ENCODE measurements at places on chromosomes 4 and X. TPM values are rescaled to one million over a fixed set of nuclear protein-coding genes. Genes with fewer than 3 reads are reported as not detected.
A peak's percentile ranks its signal among the peaks of the same experiment; 100 is the strongest.

CHRDL1 gene
- polyA plus RNA-seq: 0.06 TPM

DNA sequence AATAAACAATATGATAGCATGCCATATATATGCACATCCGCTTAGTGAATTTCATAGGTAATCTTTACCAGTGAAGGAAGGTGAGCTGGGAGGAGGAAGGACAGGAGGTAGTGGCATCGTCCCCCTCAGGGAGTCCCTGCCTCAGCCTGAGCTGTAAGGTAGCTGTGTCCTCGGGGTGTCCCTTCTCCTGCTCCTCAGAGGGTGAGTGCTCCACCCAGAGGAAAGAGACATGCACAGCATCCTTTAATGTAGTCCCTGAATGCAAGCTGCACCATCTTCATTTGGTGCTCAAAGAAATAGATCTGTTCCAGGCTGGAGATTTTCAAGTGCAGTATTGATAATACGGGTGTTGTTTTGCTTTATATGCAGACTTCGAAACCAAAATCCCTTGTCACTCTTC is 330.4 kb upstream of the SFRP2 start:
- peak; percentile 42 for DNase-seq

GRCh38 chr4:176376032-176376614 is 56.4 kb downstream of the SPCS3 start:
- DNase-seq: peak; percentile 46

WAS gene
- polyA plus RNA-seq: not detected

GRCh38 chr4:101792056-101792590 is 1.6 kb downstream of the BANK1 start:
- no peak for DNase-seq

PPBP gene
- polyA plus RNA-seq: not detected

DNA sequence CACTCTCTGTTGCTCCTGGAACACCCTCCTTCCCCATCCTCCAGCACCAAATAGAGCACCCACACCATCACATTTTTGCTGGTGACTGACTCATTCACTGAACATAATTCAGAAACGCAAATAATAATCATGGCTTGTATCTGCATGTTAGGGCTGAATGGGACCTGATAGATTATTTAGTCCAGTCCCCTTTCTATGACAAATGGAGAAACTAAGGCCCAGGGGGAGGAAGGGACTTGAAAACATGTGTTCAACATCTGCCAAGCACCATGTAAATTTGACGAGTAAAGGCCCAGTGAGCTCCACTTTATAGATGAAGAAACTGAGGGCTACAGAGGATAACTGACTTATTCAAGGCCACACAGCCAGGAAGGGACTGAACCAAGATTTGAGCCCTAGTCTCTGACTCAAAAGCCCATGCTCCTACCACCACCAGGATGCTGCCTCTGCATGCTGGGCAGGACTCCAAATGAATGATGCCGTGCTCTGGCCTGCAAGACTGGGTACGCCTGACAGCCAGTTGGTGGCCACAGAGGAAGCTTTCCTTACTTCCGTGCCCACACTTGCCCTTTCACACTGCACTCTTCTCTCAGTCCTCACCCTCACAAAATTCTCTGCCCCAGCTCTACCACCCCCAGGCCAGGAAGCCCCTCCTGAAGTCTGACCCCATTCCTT is 133.3 kb upstream of the PJA1 start:
- DNase-seq: peak; percentile 69

GRCh38 chr4:107736037-107736436 is 16.0 kb upstream of the PAPSS1 start:
- no peak for DNase-seq

SERTM2 gene
- polyA plus RNA-seq: not detected

- peak; percentile 24 for DNase-seq
Measured at GRCh38 chr4:146124023-146124680, 51.4 kb upstream of the LSM6 start.

GIMD1 gene
- polyA plus RNA-seq: not detected

DNA sequence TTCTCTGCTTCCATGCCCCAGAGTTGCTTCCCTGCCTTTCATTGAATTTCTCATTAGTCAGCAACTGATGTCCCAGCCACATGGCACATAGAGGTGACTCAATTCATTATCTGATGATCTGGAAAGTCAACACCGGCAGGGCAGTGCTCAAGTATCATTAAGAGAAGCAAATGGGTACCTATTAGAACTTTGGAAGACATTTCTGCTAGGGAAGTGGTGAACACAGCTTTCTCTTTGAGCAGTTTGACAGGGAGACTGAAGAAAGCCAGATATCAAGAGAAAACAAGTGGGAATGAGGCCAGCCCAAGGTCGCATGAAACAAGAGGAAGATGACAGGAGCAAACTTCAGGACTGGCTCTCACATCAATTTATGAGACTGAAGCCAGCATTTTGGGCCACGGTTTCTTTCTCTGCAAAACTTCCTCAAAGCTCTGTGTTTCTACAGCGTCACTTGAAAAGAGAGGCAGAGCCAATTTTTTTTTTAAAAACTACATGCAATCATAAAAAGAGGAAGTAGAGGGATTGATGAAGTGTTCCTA is 108.3 kb upstream of the RPS6KA3 start:
- DNase-seq: peak; percentile 33

DNA sequence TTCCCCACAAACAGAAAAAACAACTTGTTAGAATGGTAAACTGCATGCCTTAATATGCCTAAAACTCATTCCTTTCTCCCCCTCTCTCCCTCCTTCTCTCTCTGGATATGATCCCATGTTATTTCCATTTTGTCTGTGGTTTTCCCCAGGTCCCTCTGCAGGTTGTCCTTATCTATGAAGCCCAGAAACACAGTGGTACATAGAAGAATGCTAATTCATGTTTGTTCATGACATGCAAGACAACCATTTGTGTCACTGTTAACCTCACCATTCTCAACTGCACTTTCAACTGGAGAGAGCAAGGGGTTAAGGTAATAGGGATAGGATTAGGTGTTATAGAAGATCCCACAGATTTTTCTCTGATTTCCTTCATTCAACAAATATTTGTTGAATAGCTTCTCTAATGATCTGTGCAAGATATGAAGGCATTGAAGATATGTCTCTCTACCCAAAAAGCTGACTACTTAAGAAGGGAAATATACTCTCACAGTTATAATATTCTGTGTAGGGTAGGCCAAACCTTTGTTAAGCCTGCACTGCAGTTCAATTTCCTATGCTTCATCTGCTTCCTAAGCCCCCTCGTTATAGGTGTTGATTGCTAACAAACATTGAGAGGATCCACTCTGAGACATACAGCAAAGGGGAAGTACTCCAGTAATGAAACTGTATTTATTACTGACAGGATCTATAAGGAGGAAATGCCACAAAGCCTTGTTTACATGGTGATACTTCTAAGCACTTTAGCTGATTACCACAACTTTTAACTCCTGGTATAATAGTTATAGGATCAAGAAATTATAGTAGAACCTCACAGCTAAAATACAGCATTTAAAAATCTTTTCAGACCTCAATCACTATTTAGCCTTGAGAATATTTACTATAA is 96.1 kb downstream of the FRYL start:
- DNase-seq: no peak

DNA sequence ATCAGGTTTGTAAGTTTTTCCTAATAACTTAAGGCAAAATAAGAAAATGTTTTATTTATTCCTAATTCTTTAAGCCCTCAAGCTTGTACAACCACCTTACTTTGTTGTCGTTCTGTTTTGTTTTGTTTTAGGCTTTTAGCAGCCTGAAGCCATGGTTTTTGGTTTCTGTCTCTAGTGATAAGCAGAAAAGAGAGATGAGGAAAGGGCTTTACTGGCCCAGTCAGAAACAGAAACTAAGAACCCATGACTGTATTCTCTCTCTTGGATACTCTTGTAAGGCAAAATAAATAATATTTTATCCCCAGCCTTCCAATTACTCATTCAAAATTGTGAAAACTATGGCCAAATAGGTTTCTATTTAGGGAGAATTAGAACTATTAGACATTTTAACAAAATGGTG is 29.4 kb downstream of the TBC1D19 start:
- no peak for DNase-seq

GRCh38 chr4:97104006-97104405 is 1039.3 kb downstream of the STPG2 start:
- no peak for DNase-seq

DNA sequence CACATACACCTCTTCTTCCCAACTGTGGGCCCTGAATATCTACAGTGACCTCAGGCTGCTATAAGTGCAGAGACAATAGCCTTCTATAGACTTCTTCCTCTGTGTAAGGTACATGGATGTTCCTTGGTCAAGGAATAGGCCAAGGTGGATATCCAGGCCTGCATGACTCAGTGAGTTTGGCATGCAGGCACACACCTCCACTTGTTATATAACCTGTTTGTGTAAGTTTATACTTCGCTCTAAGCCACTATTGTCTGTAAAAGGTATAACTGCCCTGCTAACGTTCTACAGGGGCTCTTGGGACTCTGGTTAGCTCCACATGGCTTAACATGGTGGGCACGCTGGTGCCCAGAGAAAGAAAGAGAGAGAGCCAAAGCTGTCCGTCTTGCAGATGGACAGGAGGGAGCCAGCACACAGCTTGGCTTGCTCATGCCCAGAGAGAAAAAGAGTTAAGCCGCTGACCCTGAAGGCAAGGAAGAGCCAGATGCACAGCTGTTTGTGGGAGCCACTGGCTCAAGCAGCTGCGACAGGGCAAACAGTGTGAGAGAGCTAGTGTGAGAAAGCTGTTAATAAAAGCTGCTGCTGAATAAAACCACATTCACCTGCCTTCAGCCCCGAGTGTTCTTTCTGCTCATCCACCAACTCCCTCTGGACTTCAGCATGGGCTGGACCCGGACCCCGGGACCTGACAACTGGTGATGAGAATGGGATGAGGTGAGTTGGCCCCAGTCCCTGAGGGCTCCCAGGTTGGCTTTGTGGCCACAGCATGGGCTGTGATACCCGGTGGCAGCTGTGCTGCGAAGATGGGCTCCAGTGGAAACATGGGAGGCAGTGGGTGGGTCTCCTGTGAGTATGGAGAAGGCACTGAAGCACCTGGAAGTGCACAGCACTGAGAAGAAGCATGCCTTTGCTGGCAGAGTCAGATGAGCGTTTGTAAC is 44.5 kb upstream of the ZBTB33 start:
- no peak for DNase-seq

DNA sequence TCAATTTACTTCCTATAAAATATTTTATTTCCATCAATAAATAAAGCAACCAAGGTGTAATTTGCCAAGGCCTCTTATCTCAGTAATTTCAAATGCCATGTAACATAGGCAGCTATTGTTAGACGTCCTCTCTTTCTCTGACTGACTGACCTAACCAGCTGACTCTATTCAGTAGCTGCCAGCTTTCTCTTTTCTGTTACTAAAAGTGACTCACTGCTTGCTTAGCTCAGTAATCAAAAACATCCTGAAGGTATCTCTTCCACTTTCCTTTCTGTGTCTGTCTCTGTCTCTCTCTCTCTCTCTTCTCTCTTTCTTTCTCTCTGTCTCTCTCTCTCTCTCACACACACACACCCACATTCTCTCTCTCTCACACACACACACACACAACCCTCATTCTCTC is 134.2 kb downstream of the SPOCK3 start:
- peak; percentile 17 for DNase-seq

CYSLTR1 gene
- not detected for polyA plus RNA-seq

DNA sequence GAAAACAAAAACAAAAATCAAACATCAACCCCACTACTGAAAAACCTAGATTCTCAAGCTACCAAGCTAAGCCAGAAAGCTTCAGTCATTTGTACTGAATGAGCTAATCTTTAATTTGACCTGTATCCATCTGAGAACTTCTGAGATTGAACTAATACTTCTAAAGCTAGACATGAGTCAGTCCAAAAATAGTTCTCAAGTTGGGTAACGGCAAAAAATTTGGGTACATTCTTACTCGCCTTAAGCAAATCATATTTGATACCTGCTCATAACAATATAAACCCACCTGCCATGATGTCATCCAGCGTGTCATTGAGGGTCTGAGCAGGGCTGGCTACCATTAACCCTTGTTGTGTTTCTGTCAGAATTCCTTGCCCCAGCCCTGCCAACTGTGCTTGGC is 69.7 kb upstream of the COX18 start:
- no peak for DNase-seq

DNA sequence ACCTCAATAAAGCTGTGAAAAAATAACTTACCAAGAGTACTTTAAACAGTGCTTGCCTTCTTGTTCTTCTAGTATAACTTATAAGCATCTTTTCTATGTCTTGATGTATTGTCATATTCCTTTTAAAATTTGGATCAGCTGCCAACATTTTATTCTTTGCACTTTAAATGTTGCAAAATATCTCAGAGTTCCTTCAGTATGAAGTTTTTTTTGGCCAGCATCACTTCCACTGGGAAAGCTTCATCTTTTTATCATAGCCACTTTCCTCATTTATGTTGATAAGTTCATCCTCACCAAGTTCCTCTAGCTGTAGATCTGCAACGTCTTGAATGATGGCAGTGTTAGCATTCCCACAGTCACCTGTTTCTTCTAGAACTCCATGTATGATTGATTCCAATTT is 24.2 kb downstream of the CXorf58 start:
- peak; percentile 13 for DNase-seq

DNA sequence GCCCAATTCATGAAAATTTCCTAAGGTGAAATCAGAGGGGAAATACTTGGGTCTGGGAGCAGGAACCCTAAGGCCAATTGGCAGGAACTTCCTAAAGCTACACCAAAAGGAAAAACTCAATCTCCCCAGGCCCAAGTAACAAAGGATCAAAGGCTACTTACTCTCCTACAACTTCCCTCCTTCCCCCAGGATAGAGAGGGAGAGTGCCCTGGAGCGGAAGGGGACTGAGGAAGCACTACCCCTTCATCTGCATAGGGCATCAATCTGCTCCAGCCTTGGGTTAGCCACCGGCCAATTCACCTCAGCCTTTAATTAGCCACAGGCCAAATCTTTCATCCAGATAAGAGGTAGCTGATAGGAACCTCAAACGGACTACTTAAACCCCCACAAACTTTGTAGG is 55.0 kb downstream of the SLC34A2 start:
- DNase-seq: no peak

GRCh38 chr4:217891-218290 is 87.4 kb downstream of the ZNF732 start:
- DNase-seq: no peak

DNA sequence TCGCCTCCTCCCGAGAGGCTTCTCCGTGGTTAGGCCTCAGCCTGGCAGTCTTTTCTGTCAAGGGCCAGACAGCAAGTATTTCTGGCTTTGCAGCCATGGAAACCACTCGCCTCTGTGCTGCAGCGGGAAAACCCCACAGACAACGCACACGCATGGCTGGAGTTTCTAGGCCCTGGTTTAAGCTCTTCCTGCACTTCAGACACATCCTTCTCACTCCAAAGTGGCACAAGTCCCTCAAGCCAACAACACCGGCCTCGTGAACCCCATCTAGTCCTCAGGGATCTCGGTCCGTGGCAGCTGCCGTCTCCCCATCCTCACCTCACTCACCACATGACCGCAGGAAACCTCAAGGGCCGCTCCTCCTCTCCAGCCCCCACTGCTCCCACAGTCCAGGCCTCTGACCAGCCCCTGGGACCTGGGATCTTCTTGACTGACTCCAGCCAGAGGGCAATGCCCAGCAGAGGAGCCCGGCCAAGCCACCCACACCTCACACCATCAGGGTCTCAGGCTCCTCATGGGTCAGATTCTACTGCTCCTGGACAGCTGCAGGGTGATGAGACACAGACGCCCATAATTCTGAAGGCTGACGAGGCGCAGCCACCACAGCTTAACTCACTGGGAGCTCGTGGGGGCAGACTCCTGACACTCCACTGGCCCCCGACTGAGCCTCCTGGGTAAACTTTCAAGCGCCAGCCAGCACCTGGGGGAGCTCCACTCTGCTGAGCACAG is 21.7 kb downstream of the LETM1 start:
- no peak for DNase-seq
